Stimulated activated CD8-positive, alpha-beta memory T cell treated with anti-CD3 and anti-CD28 coated beads, Interleukin-4, amount 100 ng/mL, for 1 hour (primary cell): ENCODE measurements at places on chromosomes 1 and 21.

DNA sequence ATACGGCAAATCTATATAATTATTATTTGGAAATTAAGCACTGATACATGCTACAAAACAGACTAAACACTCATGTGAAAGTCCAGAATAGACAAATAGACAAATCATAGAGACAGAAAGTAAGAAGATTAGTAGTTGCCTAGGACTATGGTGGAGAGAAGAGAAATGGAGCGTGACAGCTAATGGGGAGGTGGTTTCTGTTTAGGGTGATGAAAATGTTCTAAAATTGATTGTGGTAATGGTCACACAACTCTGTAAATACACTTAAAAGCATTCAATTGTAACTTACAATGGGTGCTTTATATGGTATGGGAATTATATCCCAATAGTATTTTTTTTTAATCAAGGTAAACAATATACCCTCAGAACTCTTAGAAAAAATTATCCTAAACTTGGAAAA lies 20.4 kb upstream of the ITLN2 start:
- DNase-seq: no peak

DNA sequence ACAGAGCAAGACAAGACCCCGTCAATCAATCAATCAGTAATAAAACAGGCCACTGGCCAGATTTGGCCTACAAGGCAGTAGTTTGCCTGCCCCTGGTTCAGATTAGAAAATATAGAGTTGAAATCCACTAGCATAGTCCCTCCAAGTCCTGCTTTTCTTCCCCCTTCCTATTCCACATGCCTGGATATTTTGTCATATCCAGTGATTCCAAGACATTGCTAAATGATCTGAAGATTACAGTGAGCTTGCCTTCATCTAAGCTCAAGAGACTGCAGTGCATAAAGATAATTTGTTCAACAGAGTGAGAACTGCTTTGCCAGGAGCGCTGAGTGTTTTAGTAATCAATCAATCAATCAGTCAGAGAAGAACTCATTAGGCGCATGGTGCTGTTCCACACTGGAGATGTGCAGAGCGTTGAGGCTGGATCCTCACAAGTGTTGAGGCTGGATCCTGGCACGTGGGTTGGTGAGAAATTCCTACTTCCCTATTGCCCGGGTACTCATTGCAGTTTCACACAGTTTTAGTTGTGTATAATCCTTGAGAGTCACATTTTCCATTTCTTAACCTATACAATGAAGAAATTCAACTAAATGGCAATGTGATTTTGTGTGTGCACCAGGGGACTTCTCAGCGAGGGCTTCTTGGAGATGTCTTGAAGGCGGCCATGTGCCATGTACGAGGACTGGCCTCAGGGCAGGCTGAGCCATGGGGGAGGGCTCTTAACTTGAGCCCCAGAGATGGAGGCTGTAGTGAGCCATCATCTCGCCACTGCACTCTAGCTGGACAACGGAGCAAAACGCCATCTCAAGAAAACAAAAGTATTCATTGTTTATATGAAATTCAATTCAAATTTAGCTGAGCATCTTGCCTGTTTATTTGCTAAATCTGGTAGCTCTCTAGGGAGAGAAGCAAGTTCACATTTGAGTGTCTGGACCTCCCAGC lies 76.3 kb downstream of the TOMM20 start:
- DNase-seq: no peak

DNA sequence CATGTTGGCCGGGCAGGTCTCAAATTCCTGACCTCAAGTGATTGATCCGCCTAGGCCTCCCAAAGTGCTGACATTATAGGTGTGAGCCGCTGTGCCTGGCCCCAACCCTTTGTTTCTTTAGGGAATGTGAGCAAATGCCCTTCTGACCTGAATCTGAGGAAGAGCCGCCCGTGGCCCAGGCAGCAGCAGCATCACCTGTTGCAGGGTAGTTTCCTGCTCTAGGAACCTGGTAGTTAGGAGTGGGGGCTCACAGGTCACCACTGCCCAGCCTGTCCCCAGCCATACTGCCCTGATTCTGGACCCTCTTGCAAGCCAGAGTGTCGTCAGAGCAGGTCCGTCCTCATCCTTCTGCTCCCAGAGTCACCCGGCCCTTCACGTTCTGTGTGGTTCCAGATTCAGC lies 13.0 kb downstream of the YBEY start:
- DNase-seq: no peak

DNA sequence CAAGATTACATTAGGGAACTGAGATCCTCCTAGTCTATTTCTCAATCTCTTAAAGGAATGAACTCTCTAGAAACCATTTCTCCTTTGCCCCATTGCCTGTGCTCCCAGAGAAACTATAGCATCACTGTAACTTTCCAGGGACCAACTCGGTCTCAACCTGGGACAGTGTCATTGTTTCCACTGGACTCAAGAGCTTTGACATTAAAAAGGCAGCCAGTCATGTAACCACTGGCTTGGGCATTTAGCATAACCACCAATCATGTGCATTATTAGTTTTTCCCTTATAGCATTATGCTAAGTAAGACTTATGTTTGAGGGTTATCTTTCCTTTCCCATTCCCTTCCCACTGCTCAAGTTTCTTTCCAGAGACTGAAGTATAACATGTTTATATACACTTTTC lies 18.2 kb downstream of the TEX38 start:
- no peak for DNase-seq

DNA sequence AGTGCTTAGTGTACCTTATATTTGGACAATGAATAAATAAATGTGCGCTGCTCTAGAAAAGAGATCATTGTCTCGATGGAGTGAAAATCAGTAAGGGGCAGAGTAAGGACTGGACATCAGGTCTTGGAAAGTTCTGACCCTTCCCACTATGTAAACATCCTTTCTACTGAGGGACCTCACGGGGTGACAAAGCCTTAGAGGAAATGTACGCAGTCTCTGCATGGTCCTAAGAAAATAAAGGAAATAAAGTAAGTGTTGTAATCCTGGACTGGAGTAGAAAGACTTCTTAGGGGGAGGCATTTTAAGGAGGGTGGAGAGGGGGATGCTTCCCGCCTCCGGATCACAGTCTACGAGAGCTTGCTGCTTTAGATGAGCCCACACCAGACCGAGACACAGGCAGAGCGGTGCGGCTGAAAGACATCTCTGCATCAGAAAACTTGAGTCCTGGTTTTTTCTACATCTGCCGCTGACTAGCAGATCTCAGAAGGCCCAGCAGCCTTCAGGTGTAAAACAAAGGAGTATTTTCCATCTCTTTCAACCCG lies 22.3 kb upstream of the GPR137B start:
- DNase-seq: no peak

- peak; percentile 64 for DNase-seq
Measured at GRCh38 chr1:40818264-40818961, 34.8 kb downstream of the KCNQ4 start.

DNA sequence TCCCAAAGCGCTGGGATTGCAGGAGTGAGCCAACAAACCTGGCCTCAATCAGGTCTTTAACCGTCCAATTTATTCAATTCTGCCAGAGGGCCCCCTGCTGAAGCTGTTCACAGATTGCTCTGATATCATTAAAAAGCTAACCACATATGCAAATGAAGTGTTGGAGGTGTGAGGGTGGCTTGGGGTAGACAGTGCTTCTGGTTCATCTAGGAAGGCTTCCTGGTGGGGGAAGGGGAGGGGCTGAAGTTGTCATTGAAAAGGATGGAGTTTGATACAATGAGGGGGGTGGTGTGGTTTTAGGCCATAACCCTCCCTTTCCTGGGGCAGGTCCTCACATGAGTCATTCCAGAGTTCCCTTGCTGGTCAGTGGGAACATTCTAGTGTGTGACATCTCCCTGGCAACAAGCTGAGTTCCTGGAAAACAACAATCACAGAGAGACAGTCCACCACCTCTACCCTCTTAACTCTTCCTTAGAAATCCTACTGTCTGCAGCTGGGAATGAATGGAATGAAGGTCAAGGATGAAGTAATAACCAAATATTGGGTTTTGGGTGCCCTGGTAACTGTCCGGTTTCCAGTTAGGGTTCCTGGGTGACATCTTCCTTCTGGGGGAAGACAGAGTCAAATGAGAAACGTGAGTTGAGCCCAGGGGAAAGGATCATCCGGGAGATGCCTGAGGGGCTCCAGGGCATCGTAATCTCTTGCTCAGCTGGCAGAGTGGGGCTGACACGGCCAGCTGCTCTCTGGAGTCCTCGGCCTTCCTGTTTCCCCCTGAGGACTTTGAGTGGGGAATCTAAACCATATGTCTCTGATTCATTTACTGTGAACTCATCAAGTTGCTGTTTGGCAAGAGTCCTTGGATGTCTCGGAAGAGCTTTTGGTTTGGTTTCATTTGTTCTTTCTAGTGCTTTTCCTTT lies 32.2 kb downstream of the BATF3 start:
- DNase-seq: no peak

- no peak for DNase-seq
Measured at GRCh38 chr1:2108877-2109580, 58.8 kb downstream of the PRKCZ start.

DNA sequence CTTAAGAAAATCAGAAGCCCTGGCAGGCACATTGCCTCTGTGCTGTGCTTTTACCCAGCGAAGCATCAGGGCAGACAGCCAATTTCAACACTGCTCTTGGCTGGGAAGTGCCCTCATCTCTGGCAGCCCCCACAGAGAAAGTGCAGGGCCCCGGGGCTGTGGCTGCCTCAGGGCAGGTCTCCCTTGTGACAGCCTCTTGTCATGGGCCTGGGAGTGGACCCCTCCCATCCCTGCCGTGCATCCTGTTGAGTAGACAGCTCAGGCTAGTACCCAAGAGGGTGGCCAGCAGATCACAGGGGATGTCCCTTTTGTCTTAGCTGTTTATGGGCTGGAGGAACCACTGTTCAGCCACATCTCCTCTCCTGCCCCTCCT lies 23.3 kb downstream of the TTC34 start:
- no peak for DNase-seq

- DNase-seq: no peak
Measured at GRCh38 chr1:8358897-8359616, 41.1 kb downstream of the SLC45A1 start.

DNA sequence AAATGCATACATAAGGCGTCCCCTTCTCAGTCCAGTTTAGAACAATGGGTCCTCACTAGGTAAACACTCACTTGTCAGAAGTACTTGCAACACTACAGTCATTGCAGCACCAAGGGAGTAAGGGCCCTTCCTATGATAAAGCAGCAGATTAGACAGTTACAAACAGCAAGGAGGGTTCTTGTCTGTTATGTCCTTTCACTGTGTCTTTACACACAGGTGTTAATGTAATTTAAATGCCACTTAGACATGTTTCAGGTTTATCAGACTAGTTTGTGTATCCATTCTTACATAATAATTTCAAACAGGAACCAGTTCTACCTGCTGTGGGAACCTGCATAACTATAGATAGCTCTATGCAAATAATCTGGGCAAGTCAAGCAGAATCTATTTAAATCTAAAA lies 105.6 kb upstream of the USH2A start:
- DNase-seq: no peak

GRCh38 chr1:160167580-160167979 lies 16.2 kb downstream of the ATP1A4 start:
- DNase-seq: no peak

DNA sequence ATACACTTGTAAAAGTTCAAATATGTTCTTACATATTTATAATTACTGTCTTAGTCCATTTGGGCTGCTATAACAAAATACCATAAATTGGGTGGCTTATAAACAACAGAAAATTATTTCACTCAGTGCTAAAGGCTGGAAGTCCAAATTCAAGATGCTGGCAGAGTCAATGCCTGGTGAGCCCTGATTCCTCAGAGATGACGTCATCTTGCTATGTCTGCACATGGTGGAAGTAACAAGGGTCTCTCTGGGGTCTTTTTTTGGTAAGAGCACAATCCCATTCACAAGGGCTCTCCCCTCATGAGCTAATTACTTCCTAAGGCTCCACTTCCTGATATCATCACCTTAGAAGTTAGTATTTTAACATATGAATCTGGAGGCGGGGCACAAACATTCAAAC lies 108.0 kb upstream of the DUSP10 start:
- DNase-seq: no peak

- no peak for DNase-seq
Measured at GRCh38 chr1:169548282-169548681, 38.0 kb downstream of the F5 start.

DNA sequence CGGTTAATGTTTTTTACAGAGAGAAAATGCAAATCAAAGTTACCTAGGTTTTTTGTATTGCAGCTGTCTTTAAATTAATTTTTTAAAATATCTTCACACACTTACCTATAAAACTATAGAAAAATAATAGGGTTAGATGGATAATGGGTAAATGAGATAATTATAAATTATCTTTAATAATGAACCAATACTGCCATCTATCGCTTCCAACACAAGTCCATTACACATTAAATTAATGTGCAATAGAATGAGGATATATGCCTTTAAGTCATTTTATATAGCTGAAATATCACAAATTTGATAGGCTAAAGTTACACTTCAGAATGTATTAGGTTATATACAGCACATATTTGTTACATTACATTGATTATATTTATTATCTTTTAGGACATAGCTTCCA lies 2212.8 kb downstream of the MRPL39 start:
- DNase-seq: no peak

DNA sequence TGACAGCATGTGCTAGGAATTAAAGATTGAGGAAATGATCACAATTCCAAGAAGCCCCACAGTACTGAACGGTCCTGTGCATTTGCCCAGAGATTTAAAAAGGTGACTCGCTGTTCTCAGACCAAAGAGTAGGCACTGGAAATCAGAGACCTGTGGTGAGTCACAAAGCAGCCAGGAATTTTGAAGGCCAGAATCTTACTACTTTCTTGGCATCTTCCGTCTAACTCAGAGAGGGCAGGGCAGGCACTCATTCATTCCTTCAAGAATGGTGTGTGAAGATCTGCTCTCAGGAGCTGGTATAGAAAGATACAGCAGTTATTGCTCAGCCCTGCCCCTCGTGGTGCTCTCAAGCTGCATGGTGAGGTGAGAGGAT lies 57.9 kb downstream of the BRINP2 start:
- DNase-seq: no peak

- no peak for DNase-seq
Measured at GRCh38 chr1:97348599-97349265, 572.1 kb downstream of the DPYD start.

DNA sequence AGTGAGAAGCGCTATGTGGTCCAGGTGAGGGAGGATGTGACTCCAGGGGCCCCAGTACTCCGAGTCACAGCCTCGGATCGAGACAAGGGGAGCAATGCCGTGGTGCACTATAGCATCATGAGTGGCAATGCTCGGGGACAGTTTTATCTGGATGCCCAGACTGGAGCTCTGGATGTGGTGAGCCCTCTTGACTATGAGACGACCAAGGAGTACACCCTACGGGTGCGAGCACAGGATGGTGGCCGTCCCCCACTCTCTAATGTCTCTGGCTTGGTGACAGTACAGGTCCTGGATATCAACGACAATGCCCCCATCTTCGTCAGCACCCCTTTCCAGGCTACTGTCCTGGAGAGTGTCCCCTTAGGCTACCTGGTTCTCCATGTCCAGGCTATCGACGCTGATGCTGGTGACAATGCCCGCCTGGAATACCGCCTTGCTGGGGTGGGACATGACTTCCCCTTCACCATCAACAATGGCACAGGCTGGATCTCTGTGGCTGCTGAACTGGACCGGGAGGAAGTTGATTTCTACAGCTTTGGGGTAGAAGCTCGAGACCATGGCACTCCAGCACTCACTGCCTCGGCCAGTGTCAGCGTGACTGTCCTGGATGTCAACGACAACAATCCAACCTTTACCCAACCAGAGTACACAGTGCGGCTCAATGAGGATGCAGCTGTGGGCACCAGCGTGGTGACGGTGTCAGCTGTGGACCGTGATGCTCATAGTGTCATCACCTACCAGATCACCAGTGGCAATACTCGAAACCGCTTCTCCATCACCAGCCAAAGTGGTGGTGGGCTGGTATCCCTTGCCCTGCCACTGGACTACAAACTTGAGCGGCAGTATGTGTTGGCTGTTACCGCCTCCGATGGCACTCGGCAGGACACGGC lies 2.2 kb downstream of the CELSR2 start:
- no peak for DNase-seq

GRCh38 chr1:99728494-99729235 lies 37.8 kb downstream of the FRRS1 start:
- no peak for DNase-seq
